ENCODE measurements at places on chromosomes 3 and 15.
A peak's percentile ranks its signal among the peaks of the same experiment; 100 is the strongest.

DNA sequence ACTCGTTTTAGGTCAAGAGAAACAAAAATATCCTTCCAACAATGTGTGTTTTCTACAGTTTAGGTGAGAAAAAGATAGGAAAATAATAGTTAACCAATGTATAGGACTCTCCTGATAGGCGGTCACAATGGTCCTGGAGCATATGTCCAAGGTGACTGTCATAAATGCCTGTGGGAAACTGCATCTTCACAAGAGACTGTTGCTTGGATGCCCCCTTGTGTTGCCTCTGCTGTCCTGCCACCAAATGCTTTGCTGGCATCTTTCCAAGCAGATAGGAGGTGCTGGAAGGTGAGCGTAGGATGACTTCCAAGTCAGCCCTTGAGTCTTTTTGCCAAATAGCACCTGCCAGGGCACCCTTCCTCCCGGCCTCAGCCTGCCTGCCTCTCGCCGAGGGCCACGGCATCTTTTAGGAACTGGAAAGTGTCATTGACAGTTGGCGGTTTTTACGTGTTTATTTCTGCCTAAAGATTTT is 24.1 kb upstream of the SACM1L start:
- DNase-seq = peak; percentile 36

DNA sequence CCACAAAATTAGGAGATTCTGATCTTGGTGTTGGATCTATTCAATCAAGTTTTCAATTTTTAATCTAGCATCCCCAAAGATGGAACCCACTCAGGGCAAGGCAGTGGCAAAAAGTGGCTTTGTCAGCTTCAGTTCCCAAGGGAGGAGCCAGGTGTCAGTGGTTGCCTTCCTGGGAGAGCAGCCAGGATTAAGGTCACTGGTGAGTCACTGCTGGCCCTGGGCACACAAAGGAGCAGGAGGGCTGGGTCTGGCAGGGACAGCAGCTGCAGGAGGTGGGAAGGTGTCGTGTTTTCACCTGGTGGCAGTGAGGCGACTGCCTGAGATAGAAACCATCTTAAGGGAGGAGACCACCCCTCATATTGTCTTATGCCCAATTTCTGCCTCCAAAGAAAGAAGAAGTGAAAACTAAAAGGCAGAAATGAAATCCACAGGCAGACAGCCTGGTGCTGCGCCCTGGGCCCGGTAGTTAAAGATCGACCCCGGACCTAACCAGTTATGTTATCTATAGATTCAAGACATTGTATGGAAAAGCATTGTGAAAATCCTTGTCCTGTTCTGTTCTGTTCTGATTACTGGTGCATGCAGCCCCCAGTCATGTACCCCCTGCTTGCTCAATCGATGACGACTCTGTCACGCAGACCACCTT is 5.9 kb upstream of the KLHL25 start:
- DNase-seq = no peak

- no peak for DNase-seq
These were observed 141.1 kb upstream of the PTPRG start for GRCh38 chr3:61420136-61420759.

- DNase-seq = no peak
These were observed 22.2 kb downstream of the FXR1 start for GRCh38 chr3:180934638-180935037.

GRCh38 chr3:135118792-135119191 is 323.7 kb downstream of the EPHB1 start:
- DNase-seq = no peak

GRCh38 chr3:146970236-146970635 is 365.1 kb upstream of the PLSCR5 start:
- no peak for DNase-seq

DNA sequence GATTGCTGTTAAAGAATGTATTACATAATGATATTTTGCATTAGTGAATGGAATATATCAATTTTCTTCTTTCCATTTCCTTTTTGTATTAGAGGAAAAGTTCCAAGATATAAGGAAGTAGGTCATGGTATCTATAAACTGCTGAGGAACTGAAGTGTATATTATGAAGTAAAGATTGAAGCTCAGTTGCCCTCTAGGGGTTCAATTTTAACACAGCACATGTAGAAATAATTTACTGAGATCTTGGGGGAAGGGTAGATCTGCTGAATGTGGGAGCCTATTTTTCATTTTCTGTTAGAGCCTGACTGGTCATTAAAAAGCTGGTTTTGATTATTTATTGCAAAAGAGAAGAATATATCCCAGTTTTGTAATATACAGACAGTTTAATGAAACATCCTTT is 45.2 kb downstream of the CMC1 start:
- no peak for DNase-seq

- no peak for DNase-seq
These were observed 237.2 kb downstream of the AGBL1 start for GRCh38 chr15:86316726-86317383.

GRCh38 chr3:44568561-44568960 is 13.6 kb downstream of the ZKSCAN7 start:
- DNase-seq = no peak

GRCh38 chr15:41061667-41062066 is 54.4 kb downstream of the INO80 start:
- no peak for DNase-seq

DNA sequence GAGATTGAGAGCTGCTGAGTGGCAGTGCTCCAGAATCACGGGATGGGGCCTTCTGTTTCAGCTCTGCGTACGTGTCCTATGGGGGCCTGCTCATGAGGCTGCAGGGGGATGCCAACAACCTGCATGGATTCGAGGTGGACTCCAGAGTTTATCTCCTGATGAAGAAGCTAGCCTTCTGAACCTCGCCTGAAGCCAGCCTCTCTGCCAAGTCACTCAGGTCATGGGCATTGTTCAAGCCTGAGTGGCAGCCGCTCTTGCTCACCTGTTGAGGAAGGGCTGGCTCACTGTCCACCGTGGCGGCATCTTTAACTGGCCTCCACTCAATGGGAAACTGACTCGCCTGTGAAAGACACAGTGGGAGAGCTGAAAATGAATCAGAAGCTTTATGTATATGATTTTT is 6.6 kb downstream of the POLR2H start:
- no peak for DNase-seq

GRCh38 chr15:58410353-58410752 is 21.4 kb upstream of the LIPC start:
- peak; percentile 12 for DNase-seq

GRCh38 chr3:144275005-144275404 is 303.4 kb downstream of the DIPK2A start:
- DNase-seq = no peak

- DNase-seq = no peak
These were observed 9.4 kb upstream of the RPL24 start for GRCh38 chr3:101695779-101696372.

GRCh38 chr3:123272547-123272946 is 70.8 kb downstream of the SEC22A start:
- DNase-seq = no peak

GRCh38 chr3:70882104-70882503 is 569.7 kb upstream of the MDFIC2 start:
- no peak for DNase-seq

DNA sequence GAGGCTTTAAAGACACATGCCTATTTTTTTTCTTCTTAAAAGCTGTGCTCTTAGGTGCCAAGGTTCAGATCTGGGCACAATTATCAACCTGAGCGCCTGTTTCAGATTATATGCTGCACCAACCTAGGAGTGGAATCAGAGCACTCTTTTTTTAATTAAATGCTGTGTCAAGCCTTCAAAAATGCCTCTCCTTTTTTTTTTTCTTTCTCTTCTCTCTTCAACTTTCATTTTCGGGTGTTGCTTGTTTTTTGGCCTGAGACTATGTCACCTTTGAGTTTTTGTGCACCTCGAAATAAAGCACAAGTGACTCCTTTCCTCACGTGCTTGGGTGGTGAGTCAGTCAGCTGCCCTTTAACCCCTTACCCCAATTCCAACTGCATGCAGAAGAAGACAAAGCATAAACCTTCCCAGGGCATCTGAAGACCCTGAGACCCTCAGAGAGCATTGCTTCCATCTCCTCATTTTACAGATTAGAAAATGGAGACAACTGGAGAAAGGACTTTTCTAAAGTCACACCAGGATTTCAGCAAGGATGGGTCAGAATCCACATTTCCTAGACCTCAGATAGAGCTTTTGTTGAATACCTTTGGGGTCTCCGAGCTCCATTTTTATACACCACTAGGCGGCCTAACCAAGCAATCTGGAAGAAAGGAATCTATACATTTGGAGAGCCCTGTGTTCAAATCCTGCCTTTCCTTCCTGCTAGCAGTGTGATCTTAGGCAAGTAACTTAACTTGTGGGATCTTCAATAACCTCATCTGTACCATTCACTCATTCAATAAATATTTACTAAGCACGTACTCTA is 631 bp upstream of the PRICKLE2 start:
- DNase-seq = no peak

GRCh38 chr3:187774185-187774789 is 29.0 kb upstream of the BCL6 start:
- no peak for DNase-seq

- no peak for DNase-seq
These were observed 197.6 kb upstream of the CFAP20DC start for GRCh38 chr3:59247402-59247841.

GRCh38 chr3:151168269-151169094 is 34.5 kb downstream of the GPR171 start:
- peak; percentile 70 for DNase-seq

DNA sequence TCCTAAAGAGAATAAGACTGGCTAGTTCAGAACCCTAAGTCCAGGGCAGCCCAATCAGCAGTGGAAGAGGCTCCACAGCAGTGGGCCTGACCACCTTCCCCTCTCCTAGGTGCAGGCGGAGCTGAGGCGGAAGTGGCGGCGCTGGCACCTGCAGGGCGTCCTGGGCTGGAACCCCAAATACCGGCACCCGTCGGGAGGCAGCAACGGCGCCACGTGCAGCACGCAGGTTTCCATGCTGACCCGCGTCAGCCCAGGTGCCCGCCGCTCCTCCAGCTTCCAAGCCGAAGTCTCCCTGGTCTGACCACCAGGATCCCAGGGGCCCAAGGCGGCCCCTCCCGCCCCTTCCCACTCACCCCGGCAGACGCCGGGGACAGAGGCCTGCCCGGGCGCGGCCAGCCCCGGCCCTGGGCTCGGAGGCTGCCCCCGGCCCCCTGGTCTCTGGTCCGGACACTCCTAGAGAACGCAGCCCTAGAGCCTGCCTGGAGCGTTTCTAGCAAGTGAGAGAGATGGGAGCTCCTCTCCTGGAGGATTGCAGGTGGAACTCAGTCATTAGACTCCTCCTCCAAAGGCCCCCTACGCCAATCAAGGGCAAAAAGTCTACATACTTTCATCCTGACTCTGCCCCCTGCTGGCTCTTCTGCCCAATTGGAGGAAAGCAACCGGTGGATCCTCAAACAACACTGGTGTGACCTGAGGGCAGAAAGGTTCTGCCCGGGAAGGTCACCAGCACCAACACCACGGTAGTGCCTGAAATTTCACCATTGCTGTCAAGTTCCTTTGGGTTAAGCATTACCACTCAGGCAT is 33.7 kb downstream of the VIPR1 start:
- no peak for DNase-seq

DNA sequence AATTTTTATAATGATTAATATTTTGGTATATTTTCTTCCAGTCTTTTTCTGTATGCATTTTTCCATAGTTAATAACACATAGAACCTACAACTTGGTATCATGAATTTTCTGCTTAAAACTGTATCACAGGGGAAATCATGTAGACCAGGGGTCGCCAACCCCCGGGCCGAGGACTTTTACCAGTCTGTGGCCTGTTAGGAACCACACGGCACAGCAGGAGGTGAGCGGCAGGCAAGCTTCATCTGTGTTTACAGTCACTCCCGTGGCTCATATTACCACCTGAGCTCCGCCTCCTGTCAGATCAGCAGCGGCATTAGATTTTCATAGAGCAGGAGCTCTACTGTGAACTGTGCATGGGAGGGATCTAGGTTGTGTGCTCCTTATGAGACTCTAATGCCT is 54.7 kb downstream of the RPL22L1 start:
- no peak for DNase-seq

DNA sequence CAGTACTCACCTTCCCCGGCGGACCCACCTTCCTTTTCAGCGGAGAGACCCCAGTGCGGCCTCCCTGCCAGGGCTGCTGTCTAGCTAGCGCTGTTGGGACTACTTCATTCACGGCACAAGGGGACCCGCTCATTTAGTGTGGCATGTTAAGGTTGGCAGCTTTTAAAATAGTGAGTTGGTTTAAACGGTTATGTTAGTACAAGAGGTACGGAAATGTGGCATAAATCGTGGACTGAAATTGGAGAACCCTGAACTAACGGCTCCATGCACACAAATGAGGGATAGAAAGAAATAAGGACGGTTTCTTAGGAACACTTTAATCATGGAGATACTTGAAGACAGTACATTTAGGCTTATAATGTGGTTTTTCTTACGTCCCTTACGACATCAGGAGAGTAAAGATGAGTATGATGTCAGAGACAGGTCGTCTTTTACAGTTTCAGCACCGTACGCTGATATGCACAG is 752 bp downstream of the CEP63 start:
- peak; percentile 10 for DNase-seq

GRCh38 chr3:69174871-69175737 is 52.7 kb upstream of the LMOD3 start:
- DNase-seq = no peak

GRCh38 chr3:191235331-191236314 is 36.6 kb downstream of the OSTN start:
- DNase-seq = no peak

DNA sequence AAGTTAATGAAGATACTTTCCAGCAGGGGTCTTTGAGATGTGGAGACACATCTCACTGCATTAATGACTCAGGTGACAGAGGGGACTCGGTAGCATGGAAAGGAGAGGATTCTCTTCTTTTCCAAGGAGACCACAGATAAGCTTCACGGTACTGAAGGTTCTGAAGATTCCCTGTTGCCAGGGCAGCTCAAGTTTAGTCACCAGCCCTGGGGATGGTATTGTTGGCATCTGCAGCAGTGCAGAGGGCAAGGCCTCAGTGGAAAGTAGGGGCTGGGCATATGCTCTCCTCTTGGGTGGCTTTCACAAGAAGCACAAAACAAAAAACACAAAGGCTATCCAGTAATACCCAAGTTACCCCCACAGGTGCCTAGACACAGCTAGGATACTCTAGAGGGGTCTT is 38.0 kb upstream of the MRPL3 start:
- DNase-seq = no peak

DNA sequence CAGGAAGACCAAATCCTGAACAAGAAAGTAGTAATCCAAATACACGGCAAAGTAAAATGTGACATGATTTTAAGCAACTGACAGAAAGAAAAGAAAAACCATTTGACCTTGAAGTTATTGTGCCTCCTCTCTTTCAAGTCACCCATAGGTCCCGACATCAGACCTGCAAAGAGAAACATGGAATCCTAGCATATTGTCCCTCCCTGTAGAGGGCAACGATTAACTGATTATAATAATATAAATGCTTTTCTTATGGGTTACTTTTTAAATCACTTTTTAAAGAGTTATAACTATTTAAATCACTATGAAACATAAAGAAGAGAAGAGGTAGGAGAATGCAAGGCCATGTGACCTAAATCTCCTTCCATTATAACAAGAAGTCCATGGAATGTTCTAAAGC is 143.2 kb upstream of the LIPC start:
- DNase-seq = no peak

DNA sequence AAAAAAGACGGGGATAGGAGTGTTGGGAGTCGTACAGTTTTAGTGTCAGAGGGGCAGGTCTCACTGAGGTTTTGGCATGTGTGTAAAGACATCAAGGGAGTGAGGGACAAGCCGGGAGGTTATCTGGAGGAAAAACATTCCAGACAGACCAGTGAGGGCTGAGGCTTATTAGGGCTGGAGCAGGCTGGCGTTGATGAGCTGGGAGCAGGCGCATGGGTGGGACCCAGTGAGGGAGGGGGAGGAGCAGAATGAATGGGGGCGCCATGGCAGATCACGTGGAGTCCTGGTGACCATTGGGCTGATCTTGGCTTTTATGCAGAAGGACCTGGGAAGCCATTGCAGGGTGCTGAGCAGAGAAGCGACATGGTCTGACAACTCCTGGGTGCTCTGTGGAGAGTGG is 180.2 kb downstream of the SLCO3A1 start:
- no peak for DNase-seq
